T-cell (primary cell): ENCODE measurements at places on chromosomes 3 and 15. TPM values are rescaled to one million over a fixed set of nuclear protein-coding genes. Genes with fewer than 3 reads are reported as not detected.

RARB gene
- not detected for total RNA-seq

DPPA2 gene
- not detected for total RNA-seq

CCDC54 gene
- total RNA-seq = not detected

AP3B2 gene
- 5.8 TPM for total RNA-seq

LRTM1 gene
- total RNA-seq = not detected

TUBGCP4 gene
- 24.3 TPM for total RNA-seq

GOLGA8G gene
- total RNA-seq = 0.46 TPM

LRRC2 gene
- total RNA-seq = 0.58 TPM

CADPS gene
- total RNA-seq = 0.49 TPM

CAPN3 gene
- total RNA-seq = 14.0 TPM

SMARCC1 gene
- total RNA-seq = 92.4 TPM
